ENCODE measurements at places on chromosomes 1 and 21.

GRCh38 chr21:41366522-41367151 is 4.8 kb downstream of the MX2 start:
- peak; percentile 99 for DNase-seq

DNA sequence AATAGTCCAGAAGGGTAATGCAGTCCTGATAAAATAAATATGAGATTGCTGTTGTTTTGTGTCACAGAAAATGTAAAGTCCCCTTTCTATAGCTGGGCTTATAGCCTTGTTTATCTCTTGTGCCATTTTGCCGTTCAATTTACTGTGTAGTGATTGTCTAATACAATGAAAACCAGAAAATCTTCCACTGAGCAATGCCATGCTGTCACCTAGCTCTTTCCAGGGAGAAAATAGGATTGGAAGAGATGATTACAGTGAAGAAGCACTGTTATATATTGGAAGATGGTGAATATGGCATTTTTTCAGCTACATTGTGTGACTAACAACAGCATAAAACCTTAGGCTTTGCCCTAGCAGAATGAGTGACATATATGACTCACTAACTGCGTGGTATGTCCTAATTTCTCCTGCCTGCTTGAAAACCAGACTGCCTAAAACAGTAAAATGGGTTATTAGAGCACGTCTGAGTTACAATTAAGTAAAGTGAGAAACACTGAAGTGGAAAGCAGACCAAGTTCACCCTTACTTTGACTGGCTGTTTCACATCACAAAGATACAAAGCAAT is 332.4 kb upstream of the ZP4 start:
- no peak for DNase-seq

GRCh38 chr1:234963180-234963903 is 165.3 kb downstream of the TOMM20 start:
- peak; percentile 100 for DNase-seq

- DNase-seq = no peak
Observed at GRCh38 chr1:172970186-172970585, 80.6 kb downstream of the TNFSF18 start.

DNA sequence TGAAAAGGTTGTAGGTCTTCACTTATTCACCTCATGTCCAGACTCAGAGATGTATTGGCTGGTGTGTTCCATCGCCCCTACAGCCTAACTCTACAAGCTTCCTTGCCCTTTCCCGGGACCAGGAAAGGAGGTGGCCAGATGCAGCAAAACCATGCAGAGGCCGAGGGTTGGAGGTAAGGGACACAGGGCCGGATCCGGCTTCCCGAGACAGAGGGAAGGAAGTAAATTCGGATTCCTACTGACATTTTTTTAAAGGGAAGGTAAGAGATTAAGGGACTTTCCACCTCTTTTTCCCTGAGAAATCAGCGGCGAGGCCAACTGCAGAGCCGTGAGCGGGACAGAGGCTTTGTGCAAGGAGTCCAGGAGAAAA is 12.7 kb downstream of the EPHA10 start:
- DNase-seq = no peak

DNA sequence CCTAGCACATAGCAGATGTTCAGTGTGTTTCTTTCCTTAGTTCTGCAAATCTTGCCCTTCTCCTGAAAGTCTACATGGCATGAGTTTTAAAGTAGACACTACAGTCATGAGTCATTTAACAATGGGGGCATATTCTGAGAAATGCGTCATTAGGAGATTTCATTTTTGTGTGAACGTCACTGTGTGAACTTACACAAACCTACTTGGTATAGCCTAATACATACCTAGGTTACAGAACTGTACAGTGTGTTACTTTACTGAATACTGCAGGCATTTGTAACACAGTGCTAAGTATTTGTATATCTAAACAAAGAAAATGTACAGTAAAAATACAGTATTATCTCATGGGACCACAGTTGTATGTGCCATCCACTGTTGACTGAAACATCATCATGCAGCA is 10.0 kb downstream of the TTF2 start:
- no peak for DNase-seq

- DNase-seq = no peak
Observed at GRCh38 chr1:228510101-228510802, 23.1 kb downstream of the RNF187 start.

GRCh38 chr1:24535021-24535424 is 20.9 kb upstream of the NCMAP start:
- no peak for DNase-seq

DNA sequence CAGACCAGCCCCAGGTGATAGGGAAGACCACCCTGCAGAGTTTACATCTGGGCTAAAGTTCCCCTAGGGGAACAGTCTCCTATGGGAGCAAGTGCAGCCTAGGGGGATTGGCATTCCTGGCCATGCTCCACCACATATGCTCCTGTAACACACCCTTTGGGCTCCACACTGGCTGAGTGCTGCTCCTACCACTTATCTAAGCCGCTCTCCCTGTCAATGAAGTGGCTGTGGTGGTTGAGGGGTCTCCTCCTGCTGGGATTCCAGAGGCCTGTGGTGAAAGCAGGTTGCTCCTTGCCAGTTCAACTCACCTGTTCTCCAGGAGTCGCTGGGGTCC is 51.1 kb downstream of the COL24A1 start:
- DNase-seq = no peak

- no peak for DNase-seq
Observed at GRCh38 chr1:233328142-233328921, 808 bp downstream of the MAP3K21 start.

GRCh38 chr1:210607361-210607760 is 278.7 kb downstream of the HHAT start:
- DNase-seq = no peak

- DNase-seq = no peak
Observed at GRCh38 chr1:66275083-66275482, 258.9 kb upstream of the SGIP1 start.

DNA sequence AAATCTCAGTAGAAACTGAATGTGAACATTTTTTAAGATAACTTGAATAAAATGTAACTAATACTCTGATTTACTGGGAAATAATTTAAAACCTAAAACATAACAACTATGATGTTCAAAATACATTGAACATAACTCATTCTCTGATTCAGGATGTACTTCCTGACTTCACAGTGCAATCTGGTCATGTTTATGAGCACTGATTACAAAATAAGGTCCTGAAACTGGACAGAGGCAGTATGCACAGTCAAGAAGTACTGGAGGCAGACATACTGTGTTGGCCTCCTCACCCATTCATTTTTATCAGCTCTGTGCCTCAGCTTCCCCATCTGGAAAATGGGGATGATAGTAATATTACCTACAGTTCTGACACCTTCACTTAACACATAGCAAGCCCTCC is 651.3 kb downstream of the PTPRC start:
- no peak for DNase-seq

- no peak for DNase-seq
Observed at GRCh38 chr1:97603776-97604175, 317.1 kb downstream of the DPYD start.

- DNase-seq = no peak
Observed at GRCh38 chr1:245603311-245603865, 448.6 kb downstream of the KIF26B start.

GRCh38 chr21:35738347-35738961 is 321.9 kb downstream of the SETD4 start:
- DNase-seq = no peak

- DNase-seq = no peak
Observed at GRCh38 chr21:31774031-31774430, 42.1 kb upstream of the SCAF4 start.

DNA sequence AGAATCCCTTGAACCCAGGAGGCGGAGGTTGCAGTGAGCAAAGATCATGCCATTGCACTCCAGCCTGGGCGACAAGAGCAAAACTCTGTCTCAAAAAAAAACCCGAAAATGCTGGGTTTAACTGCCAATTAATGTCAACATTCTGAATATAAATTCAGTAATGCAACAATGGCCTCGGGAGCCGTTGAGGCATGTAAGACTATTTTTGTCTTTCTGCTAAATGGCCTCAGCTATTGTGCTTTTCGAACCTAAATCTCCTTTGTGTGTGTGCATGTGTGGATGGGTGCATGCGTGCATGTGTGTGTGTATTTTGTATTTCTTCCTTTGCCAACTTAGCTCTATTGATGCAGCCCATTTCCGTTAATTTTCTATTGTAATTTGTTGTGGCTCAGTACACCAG is 31.6 kb downstream of the CLIC4 start:
- DNase-seq = no peak

GRCh38 chr1:150406483-150406882 is 42.5 kb downstream of the RPRD2 start:
- DNase-seq = no peak

DNA sequence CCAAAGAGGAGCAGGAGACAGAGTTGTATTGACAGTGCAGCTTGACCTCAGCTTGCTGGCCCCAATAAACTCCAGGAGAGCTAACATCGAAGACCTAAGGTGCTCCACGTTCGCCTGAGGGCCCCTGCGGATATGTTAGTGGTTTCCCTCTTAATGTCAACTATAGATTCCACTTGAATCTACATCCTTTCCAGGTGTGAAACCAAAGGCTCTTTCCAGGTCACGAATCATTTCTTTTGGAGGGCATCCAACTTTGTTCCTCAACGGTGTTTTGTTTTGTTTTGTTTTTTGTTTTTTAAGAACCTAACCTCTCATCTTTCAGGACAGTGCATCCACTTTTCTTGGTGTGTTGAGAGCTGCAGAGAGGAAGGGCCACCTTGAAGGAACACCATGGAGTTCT is 267.6 kb upstream of the SGIP1 start:
- no peak for DNase-seq

GRCh38 chr1:12776801-12777557 is 3.4 kb downstream of the PRAMEF12 start:
- no peak for DNase-seq

DNA sequence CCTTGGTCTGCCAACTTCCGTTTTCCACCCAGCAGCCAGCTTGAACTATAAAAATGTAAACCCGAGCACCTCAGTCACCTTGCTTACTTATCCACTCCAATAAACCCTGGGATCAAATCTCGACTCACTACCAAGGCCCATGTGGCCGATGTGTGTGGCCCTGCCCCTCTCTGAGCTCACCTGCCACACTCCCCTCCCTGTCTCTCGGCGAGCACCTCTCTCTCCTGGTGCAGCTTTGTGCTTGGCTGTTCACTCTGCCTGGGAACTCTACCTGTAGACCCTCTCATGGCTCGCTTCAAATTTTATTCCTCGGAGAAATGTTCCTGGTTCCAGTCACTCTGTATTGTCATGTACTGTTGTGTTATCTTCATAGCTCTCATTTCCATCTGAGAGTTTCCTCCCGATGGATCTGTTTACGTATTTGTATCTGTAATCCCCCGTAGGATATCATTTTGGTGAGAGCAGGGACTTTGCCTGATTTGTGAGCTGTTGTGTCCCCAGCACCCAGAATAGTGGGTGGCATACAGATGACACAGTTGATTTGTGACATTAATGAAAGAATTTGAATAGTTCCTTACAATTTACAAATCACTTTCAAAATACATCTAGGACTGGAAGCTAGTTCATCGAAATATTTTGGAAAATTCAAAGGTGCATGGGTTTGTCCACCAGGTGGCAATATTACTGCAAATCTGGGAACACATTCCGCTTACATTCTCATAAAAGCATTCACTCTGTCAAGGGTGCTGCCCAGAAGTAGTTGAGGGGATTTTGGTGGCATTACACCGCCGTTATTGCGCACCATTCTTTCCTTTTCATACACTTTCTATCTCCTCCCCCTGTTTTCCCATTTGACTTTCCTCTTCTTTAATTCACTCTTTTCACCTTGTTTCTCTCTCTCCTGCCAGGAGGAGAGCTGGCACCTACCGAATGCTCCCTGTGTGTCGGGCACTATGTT is 95.3 kb downstream of the ABCA4 start:
- DNase-seq = no peak

GRCh38 chr1:22916471-22916820 is 56.2 kb downstream of the LACTBL1 start:
- no peak for DNase-seq

- DNase-seq = no peak
Observed at GRCh38 chr1:235887676-235888075, 21.0 kb upstream of the LYST start.

DNA sequence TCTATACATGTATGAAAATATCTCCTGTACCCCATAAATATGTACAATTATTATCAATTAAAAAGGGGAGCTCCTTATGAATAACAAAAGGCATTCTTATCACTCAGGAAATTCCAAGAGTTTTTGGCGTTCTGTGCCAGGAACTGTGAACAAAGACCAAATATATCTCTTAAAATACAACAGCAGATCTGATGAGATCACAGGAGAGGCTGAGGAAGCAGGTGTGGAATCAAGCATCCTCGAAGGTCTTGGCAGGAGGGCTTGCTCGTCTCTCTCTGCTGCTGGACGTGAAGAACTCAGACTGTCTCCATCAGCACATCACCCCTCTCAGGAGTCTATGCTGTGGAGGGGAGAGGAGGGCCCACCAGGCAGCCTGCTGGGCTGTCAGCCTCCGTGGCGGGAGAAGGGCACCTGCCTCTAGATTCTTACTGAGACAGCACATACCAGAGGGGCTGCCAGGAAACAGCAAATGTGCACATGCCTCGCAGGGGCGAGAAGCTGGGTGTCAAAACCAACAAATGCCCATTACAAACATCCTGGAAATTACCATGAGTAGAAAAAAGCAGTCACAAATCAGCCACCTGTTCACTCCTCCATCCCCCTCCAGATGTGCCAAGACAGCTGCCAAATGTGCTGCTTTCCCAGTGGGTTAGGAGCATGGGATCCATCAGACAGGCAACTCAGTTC is 30.8 kb upstream of the FAM89A start:
- no peak for DNase-seq

- DNase-seq = no peak
Observed at GRCh38 chr1:241701483-241702295, 49.6 kb downstream of the WDR64 start.

DNA sequence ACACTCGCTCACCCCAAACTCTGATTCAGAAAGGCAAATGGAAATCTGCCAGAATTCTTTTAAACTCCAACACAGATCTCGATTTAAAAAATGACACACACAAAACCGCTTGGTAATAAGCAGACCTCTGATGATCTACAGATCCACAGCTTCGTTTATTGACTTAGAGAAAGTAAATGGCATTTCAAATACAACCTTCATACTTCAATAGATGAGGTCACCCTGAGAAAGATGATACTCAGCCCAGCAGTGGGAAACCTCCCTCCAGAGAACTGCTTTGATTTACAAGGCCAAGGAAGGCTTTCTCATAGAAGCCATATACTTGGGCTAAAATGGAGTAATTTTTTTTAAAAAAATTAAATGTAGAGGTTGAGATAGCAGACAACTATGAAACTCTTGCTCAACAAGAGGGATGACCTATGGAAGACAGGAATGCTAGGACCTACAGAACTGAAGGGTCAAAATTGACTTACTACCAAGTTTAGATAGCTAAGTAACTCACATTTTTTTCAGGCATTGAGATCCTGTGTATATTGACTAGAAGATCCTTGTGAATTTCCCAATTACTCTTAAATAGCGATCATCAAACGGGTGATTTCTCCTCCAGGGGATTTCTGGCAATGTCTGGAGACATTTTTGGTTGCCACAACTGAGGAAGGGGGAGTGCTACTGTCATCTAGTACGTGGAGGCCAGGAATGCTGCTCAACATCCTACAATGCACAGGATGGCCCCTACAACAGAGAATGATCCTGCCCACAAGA is 143.9 kb downstream of the CLIC6 start:
- DNase-seq = no peak

- DNase-seq = no peak
Observed at GRCh38 chr1:117339866-117340700, 27.2 kb upstream of the MAN1A2 start.
